ENCODE measurements at places on chromosomes 4 and X.

- no peak for DNase-seq
Observed at GRCh38 chr4:152488246-152488645, 47.6 kb downstream of the FBXW7 start.

GRCh38 chr4:121246698-121247097 is 82.6 kb upstream of the TNIP3 start:
- no peak for DNase-seq

GRCh38 chrX:65821721-65822496 is 154.5 kb downstream of the MSN start:
- DNase-seq: no peak

- DNase-seq: no peak
Observed at GRCh38 chr4:52904421-52904820, 42.3 kb downstream of the RASL11B start.

- peak; percentile 85 for DNase-seq
Observed at GRCh38 chrX:65706041-65706828, 38.8 kb downstream of the MSN start.

- DNase-seq: peak; percentile 28
Observed at GRCh38 chr4:68074397-68074796, 55.3 kb downstream of the TMPRSS11F start.

DNA sequence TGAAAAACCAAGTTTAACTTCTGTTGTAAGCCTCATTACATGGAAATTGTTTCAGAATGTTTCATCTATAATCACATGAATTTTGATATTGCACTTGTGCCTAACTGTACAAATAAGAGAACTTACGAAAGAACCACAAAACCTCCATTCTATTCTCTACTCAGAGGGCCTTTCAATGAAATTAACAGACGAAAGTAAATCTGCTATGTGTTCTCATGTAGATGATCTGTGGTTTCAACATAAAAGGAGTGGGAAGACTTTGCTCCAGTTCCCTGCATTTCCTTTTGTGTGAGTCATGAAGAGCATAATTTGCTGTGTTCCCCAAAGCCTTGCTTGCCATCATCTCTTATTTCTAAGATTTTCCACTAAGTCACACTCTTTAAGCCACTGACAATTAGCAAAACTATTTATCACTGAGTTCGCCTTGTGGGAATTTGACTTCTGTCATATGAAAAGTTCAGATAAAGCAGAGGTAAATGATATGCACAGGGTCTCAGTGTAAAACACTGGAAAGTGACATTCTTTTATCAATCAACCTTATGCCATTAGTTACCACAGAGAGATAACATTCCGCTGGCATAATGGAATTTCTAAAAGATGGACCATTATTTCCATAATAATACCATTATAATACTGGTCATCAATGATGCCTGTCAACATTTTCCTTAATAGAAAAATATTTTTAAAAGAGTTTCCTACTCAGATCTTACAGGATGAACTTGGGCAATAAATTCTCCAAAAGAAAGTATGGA is 329.8 kb downstream of the NR3C2 start:
- peak; percentile 31 for DNase-seq

DNA sequence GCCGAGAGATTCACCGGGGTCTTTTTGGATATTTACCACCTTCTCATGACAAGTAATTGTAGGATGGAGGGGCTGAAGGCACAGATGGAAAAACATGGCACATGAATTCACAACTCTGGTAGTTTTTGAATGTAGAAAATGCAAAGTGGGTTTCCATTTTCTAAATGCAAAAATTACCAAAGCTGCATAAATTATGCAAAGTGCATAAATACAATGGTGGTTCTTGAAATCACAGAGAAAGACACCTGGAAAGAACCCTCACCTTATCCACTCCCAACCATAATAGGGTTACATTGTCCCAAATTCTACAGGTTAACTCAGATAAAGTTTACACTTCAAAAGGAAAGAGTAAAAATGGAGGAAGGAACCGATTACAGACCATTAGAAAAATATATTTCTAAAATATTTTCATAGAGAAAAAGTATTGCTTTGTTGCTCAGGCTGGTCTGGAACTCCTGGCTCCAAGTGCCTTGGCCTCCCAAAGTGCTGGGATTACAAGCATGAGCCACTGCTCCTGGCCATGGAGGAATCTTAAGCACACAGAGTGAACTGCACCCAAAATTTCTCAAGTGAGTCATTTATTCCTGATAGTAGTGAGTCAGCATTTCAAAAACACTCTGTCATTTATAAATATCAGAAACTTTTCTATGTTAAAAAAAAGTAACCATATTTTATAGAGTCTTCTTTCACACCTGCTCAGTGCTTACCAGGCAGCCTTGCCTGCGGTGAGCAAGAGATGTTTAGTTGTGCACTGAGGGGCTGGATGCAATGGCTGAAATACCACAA is 101.4 kb downstream of the FIP1L1 start:
- peak; percentile 80 for DNase-seq

GRCh38 chr4:129446074-129446473 is 350.1 kb downstream of the C4orf33 start:
- DNase-seq: peak; percentile 75

GRCh38 chr4:183984566-183984965 is 79.5 kb downstream of the STOX2 start:
- no peak for DNase-seq

- DNase-seq: peak; percentile 25
Observed at GRCh38 chr4:127967141-127967775, 2.1 kb downstream of the ABHD18 start.

GRCh38 chr4:126361287-126361686 is 1046.5 kb downstream of the FAT4 start:
- DNase-seq: no peak

GRCh38 chrX:38871129-38872029 is 70.1 kb downstream of the MID1IP1 start:
- no peak for DNase-seq

DNA sequence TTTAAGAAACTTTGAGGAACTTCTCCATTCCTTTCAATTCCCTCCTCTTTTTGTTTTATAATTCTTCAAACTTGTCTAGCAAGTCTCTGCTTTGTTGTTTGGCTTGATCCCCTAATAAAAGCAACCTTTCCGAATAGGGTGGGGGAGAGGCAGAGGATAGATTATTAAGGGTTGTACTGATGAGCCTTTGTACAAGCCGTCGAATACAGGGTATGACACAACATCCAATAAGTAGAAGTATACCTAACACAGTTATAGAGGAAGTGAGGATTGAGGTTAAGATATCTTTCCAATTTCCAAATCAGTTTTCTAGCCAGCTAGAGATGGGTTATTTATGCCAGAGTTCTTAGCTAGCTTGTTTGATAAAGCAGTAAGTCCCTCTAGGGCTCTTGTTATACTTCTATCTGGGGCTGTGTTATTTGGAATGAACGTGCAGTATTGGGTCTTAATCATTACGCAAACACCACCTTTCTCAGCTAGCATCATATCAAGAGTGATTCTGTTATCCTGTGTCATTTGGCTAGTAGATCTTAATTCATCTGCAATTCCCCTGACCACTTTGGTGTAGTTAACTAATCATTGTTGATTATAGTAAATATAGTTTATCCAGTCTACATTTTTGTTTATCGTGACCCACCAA is 18.5 kb downstream of the METAP1 start:
- no peak for DNase-seq

GRCh38 chr4:1177274-1178141 is 5.1 kb upstream of the SPON2 start:
- DNase-seq: no peak

DNA sequence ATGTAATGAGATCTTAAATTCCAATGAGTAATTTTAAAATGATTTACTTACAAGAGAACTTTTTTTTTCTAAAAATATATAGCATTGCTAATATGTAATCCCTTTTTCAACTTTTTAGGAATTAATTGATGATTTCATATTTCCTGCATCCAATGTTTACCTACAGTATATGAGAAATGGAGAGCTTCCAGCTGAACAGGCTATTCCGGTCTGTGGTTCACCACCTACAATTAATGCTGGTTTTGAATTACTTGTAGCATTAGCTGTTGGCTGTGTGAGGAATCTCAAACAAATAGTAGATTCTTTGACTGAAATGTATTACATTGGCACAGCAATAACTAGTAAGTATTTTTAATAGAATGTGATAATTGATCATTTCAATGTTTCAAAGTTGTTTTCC is 113.2 kb downstream of the USP9X start:
- no peak for DNase-seq

DNA sequence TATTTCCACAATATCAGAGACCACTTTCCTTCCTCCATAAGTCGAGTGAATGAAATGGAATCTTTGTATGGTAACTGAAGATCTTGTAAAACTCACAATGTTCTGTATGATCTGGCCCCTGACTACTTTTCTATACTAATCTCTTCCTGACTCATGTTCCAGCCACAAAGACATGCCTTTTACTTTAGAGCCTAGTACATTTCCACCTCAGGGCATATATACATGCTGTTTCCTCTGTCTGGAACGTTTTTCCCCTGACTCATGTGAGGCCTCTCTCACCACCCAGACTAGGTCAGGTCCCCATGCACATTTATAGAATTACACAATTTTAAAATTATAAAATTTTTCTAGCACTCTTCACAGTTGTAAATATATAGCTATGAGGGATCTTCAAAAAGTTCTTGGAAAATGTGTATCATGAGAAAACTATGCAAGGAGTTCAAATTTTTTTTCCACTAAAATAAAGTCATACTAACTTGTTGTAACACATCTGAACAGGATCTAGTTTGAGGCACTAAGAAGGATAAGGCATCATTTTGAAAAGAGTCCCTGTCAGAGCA is 208.8 kb downstream of the SH2D1A start:
- peak; percentile 4 for DNase-seq

DNA sequence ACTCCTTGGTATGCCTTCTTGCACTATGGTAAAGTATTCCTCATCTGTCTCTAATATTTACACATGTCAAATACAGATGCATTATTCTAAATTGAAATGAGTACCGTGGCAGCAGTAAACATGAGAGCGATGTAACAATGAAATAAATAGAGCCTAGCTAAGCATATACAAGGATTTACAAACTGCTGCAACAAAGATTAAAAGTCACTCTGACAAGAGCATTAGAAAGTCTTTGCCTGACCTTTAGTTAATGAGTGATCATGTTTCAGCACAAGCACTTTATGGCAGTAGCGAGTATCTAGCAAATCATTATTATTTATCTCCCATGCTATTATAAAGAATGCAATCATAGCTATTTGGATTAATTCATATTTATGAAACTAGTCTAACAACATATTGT is 547.0 kb upstream of the NDST4 start:
- DNase-seq: no peak

DNA sequence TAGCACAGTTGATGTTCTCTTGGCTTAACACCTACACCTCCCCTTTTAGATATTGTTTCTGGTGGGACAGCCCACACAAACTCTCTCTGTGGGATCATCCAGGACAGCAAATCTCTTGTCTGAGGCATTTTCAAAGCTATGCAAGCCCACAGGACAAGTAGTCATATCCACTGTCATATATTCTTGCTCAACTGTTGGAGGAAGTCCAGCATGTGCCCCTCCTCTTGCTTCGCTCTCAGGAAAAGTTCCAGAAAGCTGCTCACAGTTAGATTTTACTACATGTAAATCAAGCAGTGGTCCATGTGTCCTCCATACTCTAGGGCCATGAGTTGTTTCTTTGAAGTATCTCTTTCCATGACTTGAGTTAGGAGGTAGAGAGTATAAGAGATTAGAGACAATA is 260.7 kb downstream of the INPP4B start:
- no peak for DNase-seq

DNA sequence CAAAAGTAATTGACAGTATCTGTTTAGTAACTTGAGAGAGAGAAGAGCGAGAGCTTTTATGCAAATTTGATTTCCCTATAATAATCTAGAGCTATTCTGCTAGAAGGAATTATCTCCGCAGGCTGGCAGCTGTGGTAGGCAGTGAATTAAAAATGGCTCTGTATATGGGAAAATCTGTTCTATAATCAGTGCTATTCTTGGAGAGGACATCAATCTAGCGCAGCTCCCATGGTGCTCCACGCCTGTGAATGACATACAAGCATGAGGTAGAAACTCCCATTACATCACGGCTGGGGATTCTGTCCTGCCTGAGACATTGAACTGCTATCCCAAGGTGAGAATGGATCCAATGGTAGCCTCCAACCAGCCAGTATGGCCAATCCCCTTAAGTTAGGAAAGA is 179.0 kb downstream of the DHX15 start:
- DNase-seq: no peak

GRCh38 chrX:114924423-114924822 is 93.0 kb downstream of the IL13RA2 start:
- DNase-seq: no peak

DNA sequence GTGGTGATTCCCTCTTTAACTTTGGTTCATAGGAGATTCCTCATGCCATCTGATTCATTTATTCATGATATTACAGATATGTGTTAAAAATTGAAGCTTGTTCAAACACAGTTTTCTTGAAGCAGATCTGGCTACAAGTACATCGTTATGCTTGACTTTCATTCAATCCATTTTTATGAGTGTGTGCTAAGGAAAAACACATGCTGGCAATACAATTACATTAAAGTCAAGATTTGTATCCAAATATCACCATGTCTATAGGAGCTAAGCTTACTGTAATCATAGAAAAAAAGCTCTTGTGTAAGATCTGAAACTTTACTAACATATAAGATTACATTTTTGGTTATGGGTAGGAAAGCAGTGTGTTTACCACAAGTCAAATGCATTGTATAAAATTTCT is 151.8 kb upstream of the FAT1 start:
- no peak for DNase-seq

- peak; percentile 21 for DNase-seq
Observed at GRCh38 chr4:145176641-145177432, 3.6 kb downstream of the OTUD4 start.

- peak; percentile 51 for DNase-seq
Observed at GRCh38 chr4:47612116-47613023, 127.3 kb downstream of the ATP10D start.

GRCh38 chr4:165580351-165580905 is 201.6 kb downstream of the CPE start:
- peak; percentile 78 for DNase-seq

GRCh38 chrX:31279359-31279758 is 207.5 kb upstream of the FTHL17 start:
- peak; percentile 46 for DNase-seq

GRCh38 chr4:48340276-48340964 is 909 bp upstream of the SLAIN2 start:
- peak; percentile 82 for DNase-seq

DNA sequence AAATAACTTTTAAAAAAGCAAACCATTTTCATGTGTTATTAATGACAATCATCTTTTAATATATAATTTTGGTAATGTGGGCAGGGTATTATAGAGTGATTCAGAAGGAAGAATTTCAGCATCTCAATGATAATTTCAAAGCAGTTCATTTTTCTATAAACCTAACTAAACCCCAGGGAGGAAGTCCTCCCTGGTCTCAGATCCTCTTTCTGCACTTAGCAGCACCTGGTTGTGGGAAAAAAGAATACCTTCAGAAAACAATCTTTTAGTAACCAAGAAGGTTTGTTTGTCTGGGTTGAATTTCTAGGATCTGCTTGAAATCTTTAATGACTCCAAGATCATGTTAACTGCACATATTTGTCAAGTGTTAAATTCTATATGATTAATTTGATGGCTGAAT is 29.9 kb downstream of the DKK2 start:
- no peak for DNase-seq

DNA sequence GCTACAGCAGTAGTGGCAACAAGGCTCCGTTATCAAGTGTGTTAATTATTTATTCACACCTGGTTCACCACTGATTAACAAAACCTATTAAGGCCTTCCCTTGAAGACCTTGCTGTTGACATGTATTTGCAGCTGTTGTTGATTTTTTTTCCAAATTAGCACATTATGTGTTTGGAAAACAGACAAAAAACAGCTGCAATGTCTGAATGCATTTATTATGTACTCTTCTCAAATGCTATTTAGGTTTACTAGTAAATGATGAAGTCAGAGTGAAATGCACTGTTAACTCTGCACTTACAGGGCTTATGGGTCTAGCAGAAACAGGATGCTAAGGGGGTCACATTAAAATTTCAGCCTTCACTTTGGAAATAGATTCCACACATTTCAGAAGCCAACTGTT is 99.5 kb upstream of the PCDH7 start:
- DNase-seq: no peak
